MCF 10A (cell line): ENCODE measurements at places on chromosomes 2 and 18. TPM values are rescaled to one million over a fixed set of nuclear protein-coding genes. Genes with fewer than 3 reads are reported as not detected.

The RUFY4 gene
- total RNA-seq = not detected in 2 replicates

The CYP27A1 gene
- 0.12 TPM in 1 of 2 replicates, not detected in the other for total RNA-seq

The ARHGEF4 gene
- 52.0 and 59.3 TPM in 2 replicates for total RNA-seq

The LIPT1 gene
- 13.1 TPM in 2 replicates for total RNA-seq

The FSHR gene
- not detected in 2 replicates for total RNA-seq
